ENCODE measurements at places on chromosomes 13 and 19. TPM values are rescaled to one million over a fixed set of nuclear protein-coding genes. Genes with fewer than 3 reads are reported as not detected.

The CEBPA gene
- total RNA-seq, result 7.5 TPM

The CBY2 gene
- not detected for total RNA-seq

The LRRC25 gene
- total RNA-seq, result 5.8 TPM

The MATK gene
- total RNA-seq, result 2.9 TPM

The GRK1 gene
- not detected for total RNA-seq

- H3K27me3 ChIP-seq, result no peaks in the 10 kb centered on the region
- peaks cover 4% of the 10 kb centered on the region for H3K36me3 ChIP-seq
- peaks cover 12% of the 10 kb centered on the region for H3K4me1 ChIP-seq
- DNase-seq, result no peak
- H3K4me3 ChIP-seq, result peak overlapping the region; percentile 60
- peak overlapping the region; percentile 89 for H3K27ac ChIP-seq
Observed at GRCh38 chr19:56837004-56837403, 3.5 kb downstream of the PEG3 start.

DNA sequence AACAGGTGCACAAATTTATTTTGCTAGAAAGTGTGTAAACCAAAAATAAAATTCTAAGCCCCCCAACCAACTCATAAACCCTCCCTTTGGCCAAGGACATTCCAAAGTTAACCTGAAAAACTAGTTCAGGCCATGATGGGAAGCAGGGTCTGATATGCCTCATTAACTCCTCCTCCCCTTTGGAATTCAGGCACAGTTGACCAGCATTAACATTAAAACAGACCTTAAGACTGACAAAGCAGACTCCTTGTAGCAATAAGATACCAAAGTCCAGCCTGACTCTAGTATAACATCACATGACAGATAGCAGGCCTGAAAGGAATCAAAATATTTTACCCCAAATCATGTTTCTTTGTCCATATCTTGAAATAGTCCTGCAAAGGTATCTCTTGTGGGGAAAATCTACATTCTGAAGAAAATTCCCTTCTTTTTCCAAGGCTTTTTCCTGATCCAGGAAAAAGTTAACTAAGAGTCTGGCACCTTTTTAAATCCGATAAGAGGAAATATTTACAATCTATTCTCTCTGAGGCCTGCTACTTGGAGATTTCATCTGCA, 19.7 kb downstream of the NEK5 start:
- H3K27ac ChIP-seq, result no peak overlapping the region
- no peak overlapping the region for H3K4me3 ChIP-seq
- H3K27me3 ChIP-seq, result no peaks in the 10 kb centered on the region
- no peaks in the 10 kb centered on the region for H3K36me3 ChIP-seq

GRCh38 chr13:67353941-67354340, 123.8 kb upstream of the PCDH9 start:
- H3K27me3 ChIP-seq, result no peaks in the 10 kb centered on the region
- no peaks in the 10 kb centered on the region for H3K36me3 ChIP-seq
- no peak overlapping the region for H3K27ac ChIP-seq
- no peaks in the 10 kb centered on the region for H3K4me1 ChIP-seq
- H3K4me3 ChIP-seq, result peak overlapping the region; percentile 25
- no peak for DNase-seq

GRCh38 chr13:91621963-91622362, 223.5 kb downstream of the GPC5 start:
- H3K27ac ChIP-seq, result no peak overlapping the region
- H3K4me3 ChIP-seq, result no peak overlapping the region
- no peaks in the 10 kb centered on the region for H3K4me1 ChIP-seq
- no peaks in the 10 kb centered on the region for H3K27me3 ChIP-seq
- H3K36me3 ChIP-seq, result no peaks in the 10 kb centered on the region

DNA sequence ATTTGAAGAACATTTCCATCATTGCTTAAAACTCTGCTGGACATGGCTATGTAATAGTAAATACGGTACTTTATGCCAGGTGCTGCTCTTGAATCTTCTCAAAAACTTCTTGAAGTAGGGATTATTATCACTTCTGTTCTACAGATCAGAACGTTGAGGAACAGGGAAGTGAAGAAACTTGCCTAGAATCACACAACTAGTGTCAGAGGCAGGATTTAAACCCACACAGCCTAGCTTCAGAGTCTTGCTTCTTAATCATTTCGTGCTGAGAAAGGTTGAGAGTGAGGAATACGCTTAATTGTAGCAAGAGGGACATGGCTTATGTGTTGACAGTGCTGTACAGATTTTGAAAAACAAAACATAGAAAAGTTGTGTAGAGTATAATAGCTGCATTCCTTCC, 13.5 kb downstream of the TM9SF2 start:
- peaks cover 17% of the 10 kb centered on the region for H3K36me3 ChIP-seq
- DNase-seq, result no peak
- H3K4me3 ChIP-seq, result no peak overlapping the region
- peaks cover 29% of the 10 kb centered on the region for H3K4me1 ChIP-seq
- H3K27ac ChIP-seq, result no peak overlapping the region

DNA sequence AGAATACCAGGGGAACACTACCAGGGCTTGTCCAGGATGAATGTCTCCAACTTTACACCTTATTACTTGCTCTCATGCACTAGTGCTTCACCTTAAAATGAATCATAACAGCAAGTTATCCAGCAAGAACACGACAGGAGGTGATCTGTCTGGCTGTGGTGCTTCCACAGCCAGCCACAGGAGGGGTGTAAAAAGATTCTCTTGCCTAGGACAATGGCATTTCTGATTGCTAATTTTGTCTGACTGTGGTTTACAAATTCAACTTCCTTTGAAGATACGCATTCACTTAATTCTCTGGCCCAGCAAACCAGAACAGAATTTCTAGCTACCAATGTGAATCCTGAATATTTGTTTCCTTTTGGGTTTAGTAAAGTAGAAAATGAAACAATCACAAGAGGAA, 23.1 kb upstream of the COG3 start:
- H3K4me1 ChIP-seq, result peaks cover 17% of the 10 kb centered on the region
- H3K4me3 ChIP-seq, result no peak overlapping the region
- no peak overlapping the region for H3K27ac ChIP-seq
- H3K36me3 ChIP-seq, result no peaks in the 10 kb centered on the region
- no peaks in the 10 kb centered on the region for H3K27me3 ChIP-seq
- no peak for DNase-seq

GRCh38 chr13:25300861-25301346, 521 bp upstream of the NUP58 start:
- peak overlapping the region; percentile 81 for H3K4me3 ChIP-seq
- H3K27me3 ChIP-seq, result no peaks in the 10 kb centered on the region
- H3K4me1 ChIP-seq, result peaks cover 29% of the 10 kb centered on the region
- H3K27ac ChIP-seq, result peak overlapping the region; percentile 98
- peaks cover 3% of the 10 kb centered on the region for H3K36me3 ChIP-seq

GRCh38 chr13:24450530-24450929, 62.0 kb downstream of the PARP4 start:
- peaks cover 62% of the 10 kb centered on the region for H3K36me3 ChIP-seq
- DNase-seq, result no peak
- no peak overlapping the region for H3K27ac ChIP-seq
- no peaks in the 10 kb centered on the region for H3K4me1 ChIP-seq
- no peaks in the 10 kb centered on the region for H3K27me3 ChIP-seq

- H3K27me3 ChIP-seq, result no peaks in the 10 kb centered on the region
- H3K4me3 ChIP-seq, result no peak overlapping the region
- no peak for DNase-seq
- H3K4me1 ChIP-seq, result no peaks in the 10 kb centered on the region
- H3K36me3 ChIP-seq, result no peaks in the 10 kb centered on the region
Observed at GRCh38 chr19:28443361-28443760, 769.6 kb downstream of the UQCRFS1 start.

GRCh38 chr19:49084206-49085019, 838 bp upstream of the SNRNP70 start:
- H3K4me1 ChIP-seq, result peaks cover 42% of the 10 kb centered on the region
- H3K27me3 ChIP-seq, result no peaks in the 10 kb centered on the region
- peak overlapping the region; percentile 86 for H3K4me3 ChIP-seq
- H3K36me3 ChIP-seq, result peaks cover 8% of the 10 kb centered on the region
- H3K27ac ChIP-seq, result peak overlapping the region; percentile 95

GRCh38 chr13:67117010-67117550, 113.1 kb downstream of the PCDH9 start:
- H3K36me3 ChIP-seq, result no peaks in the 10 kb centered on the region
- H3K4me1 ChIP-seq, result peaks cover 42% of the 10 kb centered on the region
- H3K27me3 ChIP-seq, result no peaks in the 10 kb centered on the region
- no peak for DNase-seq
- no peak overlapping the region for H3K4me3 ChIP-seq

- H3K27me3 ChIP-seq, result no peaks in the 10 kb centered on the region
- H3K27ac ChIP-seq, result no peak overlapping the region
- H3K4me1 ChIP-seq, result no peaks in the 10 kb centered on the region
Observed at GRCh38 chr19:23787106-23787505, 28.4 kb upstream of the ZNF681 start.

- peak overlapping the region; percentile 76 for H3K27ac ChIP-seq
- H3K4me3 ChIP-seq, result peak overlapping the region; percentile 40
- H3K4me1 ChIP-seq, result peaks cover 30% of the 10 kb centered on the region
- H3K36me3 ChIP-seq, result no peaks in the 10 kb centered on the region
- DNase-seq, result peak; percentile 95
Observed at GRCh38 chr19:45641274-45642105, 2.3 kb upstream of the EML2 start.
